Inflammatory macrophage treated with lipopolysaccharide for 1 hour (primary cell): ENCODE measurements at places on chromosomes 1 and 21.

- DNase-seq: no peak
Measured at GRCh38 chr1:25990702-25991395, 7.0 kb downstream of the PAFAH2 start.

DNA sequence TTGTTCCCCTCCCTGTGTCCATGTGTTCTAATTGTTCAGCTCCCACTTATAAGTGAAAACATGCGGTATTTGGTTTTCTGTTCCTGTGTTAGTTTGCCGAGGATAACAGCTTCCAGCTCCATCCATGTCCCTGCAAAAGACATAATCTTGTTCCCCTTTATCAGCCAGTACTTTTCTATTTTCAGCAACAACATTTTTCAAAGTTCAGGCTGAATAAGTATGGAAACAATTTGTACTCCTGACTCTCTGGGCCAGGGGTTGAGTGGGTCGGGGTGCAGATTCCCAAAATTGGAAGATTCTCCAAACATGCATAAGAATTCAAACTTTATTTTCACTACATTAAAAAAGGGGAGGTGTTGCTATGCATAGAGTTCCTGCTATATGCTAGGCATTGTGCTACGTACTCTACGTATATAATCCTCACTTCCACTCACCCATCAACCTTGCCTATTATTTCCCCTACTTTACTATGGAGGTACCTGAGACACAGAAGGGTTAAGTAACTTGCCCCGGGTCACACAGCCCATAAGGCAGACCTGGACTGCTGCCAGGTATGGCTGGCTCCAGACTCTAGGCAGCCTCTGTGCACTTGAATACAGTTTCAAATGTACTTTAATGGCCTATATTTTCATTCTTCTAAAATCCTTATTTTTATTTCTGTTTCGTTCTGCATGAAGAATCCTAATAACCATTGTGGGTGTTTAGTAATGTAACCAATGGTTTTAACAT is 117.1 kb upstream of the C8B start:
- no peak for DNase-seq

- peak; percentile 46 for DNase-seq
Measured at GRCh38 chr1:246117066-246117791, 389.9 kb downstream of the SMYD3 start.

DNA sequence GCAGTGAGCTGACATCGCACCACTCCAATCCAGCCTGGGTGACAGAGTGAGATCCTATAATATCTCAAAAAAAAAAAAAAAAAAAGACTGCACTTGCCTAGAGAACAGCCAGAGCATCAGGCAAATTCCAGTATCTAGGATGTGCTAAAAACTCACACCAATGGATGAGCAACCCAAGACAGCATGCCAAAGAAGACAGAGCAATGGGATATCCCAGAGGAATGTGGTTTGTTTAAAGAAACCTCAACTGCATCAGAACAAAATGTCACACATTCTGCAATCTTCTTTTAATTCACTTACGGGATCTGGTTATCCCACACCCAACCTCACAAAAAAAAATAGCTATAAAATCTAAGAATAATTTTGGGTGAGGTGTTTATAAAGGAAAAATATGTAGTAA is 7.3 kb downstream of the KCNH1 start:
- no peak for DNase-seq

- no peak for DNase-seq
Measured at GRCh38 chr1:185560760-185561159, 173.4 kb upstream of the HMCN1 start.

DNA sequence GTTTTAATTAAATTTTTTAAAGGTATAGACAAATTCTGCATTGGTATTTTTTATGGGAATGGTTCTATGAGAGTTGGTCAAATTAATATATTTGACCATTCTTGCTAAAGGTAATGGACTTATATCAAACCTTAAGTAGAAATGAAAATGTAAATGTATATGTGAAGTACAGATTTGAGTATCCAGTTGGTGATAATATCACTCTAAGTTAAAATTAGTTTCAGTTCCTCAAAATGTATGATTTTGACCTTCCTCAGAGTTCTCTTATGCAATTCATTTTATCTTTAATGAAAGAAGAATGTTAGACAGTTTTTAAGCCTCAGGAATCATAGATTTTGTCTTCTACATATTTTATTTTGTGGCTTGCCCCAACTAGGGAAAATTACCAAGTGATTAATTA is 1291.5 kb upstream of the B3GALT2 start:
- DNase-seq: no peak

DNA sequence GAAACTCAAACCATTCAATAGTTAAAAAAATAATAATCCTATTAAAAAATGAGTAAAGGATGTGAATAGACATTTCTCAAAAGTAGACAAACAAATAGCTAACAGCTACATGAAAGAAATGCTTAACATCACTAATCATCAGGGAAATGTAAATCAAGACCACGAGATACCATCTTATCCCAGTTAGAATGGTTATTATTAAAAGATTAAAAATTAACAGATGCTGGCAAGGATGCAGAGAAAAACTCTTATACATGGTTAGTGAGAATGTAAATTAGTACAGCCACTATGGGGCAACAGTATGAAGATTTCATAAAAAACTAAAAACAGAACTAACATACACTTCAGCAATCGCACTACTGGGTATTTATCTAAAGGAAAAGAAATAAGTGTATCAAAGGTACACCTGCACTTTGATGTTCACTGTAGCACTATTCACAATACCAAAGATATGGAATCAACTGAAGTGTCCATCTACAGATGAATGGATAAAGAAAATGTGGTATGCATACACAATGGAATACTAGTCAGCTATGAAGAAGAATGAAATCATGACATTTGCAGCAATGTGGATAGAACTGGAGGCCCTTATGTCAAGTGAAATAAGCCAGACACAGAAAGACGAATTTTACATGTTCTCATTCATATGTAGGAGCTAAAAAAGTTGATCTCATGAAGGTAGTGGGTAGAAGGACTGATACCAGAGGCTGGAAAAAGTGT is 117.9 kb downstream of the ACBD6 start:
- no peak for DNase-seq

GRCh38 chr1:32013386-32014198 is at the start of gene KHDRBS1:
Gene KHDRBS1 (plus strand): TSS chr1:32013868. CDS start chr1:32013996, 128 bp downstream.
- DNase-seq: peak; percentile 98

DNA sequence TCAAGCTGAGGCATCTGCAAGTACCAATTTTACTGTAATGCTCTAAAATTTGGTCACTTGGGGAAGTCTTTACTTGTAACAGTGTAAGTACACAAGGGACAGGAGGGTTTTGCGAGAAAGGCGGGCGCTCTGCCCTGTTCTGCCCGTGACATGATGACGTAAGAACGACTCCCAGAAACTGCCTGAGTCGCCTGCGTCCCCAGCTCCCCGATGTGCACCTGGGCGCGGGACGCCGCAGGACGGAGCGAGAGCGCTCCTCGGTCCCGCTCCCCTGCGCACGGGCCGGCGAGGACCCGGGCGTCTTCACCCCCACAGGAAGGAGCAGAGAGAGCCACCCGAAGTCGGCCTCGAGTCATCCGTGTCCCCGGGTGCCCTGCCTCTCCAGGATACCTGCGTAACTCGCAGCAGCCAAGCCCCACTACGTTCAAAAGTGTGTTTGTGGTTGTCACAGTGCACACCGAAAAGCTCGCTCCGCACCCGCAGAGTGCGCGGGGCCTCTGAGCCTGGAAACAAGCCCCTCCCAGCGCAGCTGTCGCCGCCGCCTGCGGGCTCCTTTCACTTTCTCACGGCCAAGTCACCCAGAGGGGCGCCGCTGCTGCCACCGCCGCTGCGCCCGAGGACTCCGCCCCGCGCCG is 3.3 kb upstream of the ZBTB18 start:
- DNase-seq: peak; percentile 54

GRCh38 chr1:156146769-156147405 is 6.5 kb upstream of the SEMA4A start:
- DNase-seq: no peak

DNA sequence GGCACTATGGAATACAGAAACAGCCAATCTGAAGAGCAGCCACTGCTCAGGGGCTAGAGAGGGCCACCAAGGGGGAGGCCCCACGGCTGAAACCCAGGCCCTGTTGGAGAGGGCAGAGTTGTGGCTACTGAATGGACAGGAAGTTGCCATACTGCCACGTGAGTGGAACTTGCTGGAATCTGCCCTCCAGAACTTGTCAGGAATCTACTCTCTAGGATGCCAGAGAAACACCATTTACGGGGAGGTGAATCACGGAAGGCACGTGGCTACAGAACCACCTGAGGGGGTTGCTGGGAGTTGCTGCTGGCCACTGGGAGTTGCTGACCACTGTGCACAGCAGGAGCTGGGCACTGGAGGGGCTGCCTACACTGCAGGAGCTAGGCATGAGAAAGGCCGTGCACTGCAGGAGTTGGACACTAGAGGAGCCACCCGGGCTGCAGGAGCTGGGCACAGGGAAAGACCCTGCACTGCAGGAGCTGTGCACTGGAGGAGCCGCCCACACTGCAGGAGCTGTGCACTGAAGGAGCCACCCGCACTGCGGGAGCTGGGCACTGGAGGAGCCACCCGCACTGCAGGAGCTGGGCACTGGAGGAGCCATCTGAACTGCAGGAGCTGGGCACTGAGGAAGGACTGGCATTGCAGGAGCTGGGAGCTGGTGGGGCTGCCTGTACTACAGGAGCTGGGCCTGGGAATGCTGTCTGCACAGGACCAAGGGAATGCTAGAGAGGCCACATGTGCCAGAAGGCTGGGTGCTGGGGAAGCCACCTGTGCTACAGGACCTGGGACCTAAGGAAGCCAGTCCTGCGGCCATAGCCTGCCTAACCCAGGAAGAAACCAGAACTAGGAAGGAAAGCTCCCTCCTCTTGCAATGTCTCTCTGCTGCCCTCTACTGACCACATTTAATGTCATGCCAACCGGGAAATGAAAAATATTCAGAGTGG is 343.4 kb downstream of the MATN1 start:
- peak; percentile 85 for DNase-seq

DNA sequence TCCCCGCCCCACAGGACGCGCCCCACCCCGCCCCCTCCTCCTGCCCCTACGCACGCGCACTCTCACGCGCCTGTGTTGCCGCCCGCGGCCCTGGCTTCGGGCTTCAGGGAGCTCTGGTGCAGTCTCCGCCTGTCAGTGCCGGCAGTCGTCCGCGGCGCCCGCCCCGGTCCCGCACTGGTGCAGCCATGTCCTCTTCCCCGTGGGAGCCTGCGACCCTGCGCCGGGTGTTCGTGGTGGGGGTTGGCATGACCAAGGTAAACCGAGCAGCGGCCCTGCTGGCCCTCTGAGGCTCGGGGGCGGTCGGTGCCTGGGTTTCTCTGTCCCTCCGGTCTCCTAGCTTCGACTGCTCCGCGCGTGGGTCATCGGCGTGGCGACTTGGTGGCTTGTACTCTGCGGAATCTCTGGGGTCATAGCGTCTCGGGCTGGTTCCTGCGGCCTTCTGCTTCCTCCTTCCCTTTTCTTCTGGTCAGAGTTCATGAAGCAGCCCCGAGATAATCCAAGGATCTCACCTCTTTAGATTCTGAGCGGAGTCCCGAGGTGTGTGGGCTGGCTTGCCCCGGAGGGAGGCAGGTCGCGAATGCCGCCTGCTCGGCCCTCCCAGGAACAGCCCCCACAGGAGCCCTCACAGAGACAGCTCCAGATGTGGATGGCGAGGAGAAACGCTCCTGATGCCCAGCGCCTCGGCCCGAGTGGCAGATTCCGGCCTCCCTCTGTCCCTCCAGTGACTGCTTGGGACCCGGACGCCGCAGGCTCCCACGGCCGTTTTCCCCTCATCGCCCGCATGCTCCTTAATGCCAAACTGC is at the start of gene SCP2:
SCP2 (plus strand) TSS at position 65 of the 803 bp plus-strand sequence; CDS start at position 186, 121 bp downstream.
- peak; percentile 72 for DNase-seq

DNA sequence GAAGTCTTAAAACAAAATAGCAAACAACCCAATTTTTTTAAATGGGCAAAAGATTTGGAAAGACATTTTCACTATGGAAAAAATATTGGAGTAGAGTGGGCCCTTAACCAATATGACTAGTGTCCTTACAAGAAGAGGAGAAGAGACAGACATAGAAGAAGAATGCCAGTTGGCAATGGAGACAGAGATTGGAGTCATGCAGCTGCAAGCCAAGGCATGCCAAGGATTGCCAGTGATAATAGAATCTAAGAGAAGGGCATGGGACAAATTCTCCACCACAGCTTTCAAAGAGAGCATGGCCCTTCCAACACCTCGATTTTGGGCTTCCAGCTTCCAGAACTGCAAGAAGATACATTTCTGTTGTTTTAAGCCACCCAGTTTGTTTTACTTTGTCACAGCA is 92.7 kb downstream of the RGS2 start:
- DNase-seq: no peak

DNA sequence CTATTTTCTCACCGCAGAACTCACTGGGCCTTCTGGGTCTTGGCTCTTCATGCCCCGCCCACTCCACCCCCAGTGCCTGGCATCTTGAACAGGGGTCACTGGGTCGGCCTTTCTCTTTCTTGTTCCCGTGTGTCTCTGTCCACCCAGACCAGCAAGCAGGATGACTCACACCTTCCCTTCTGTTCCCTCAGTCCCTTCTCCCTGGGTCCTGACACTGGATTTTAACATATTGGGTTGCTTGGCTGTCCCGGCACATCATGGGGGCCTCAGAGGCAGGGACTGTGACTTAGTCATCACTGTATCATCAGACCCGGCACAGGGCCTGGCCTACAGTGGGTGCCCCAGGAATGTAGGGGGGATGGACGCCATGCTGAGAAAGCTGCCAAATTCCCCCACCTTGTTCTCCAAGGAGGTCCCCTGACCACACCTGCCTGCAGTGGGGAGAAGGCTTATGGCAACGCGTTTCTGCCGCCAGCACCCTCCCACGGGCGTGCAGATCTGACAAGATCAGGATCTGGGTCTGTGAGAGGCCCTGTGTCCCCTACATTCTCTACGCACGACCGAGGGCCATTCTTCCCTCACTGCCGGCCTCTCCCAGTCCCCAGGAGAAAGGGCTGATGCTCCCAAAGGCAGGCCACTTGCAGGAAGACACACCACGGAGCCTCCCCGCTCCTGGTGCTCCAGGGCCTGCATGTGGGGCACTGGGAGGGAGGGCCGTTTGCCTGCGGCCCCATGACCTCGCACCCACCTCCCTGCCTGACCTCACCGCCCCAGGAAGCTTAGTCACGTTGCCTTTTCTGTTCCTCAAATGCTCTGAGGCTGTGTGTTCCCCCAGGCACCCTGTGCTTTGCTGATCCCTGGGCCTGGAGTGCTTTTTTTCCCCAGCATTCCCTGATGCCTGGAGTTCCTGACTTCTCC is 157.2 kb upstream of the TMEM51 start:
- DNase-seq: peak; percentile 54

DNA sequence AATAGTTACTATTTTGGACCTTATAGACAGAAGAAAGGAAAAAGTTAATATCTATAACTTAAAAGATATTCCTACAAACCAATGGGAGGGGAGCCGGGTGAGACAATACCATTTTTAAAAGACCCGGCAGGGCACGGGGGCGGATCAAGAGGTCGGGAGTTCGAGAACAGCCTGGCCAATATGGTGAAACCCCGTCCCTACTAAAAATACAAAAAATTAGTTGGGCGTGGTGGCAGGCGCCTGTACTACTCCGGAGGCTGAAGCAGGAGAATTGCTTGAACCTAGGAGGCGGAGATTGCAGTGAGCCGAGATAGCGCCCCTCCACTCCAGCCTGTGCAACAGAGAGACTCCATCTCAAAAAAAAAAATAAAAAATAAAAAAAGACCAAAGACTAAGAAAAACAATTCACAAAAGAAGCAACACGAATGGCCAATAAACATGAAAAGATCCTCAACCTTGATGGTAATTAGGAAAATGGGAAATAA is 1.2 kb upstream of the PSMB2 start:
- peak; percentile 22 for DNase-seq

GRCh38 chr21:41612674-41613532 is 104.9 kb upstream of the TMPRSS2 start:
- no peak for DNase-seq
